ENCODE measurements at places on chromosomes 4 and X.

- DNase-seq = no peak
Measured at GRCh38 chrX:9614016-9614415, 149.2 kb downstream of the TBL1X start.

- DNase-seq = no peak
Measured at GRCh38 chrX:51851507-51852085, 41.8 kb upstream of the MAGED1 start.

- no peak for DNase-seq
Measured at GRCh38 chrX:21638311-21638710, 19.8 kb downstream of the KLHL34 start.

GRCh38 chr4:99687120-99687519, 29.5 kb upstream of the C4orf54 start:
- no peak for DNase-seq

- DNase-seq = no peak
Measured at GRCh38 chr4:184526228-184526627, 51.9 kb upstream of the IRF2 start.

GRCh38 chrX:11137543-11138139, 26.5 kb downstream of the HCCS start:
- DNase-seq = no peak

- no peak for DNase-seq
Measured at GRCh38 chr4:52638717-52639116, 20.4 kb downstream of the USP46 start.

GRCh38 chr4:185202984-185203485, 765 bp downstream of the CFAP97 start:
- no peak for DNase-seq

- no peak for DNase-seq
Measured at GRCh38 chr4:31929676-31930345, 1209.6 kb downstream of the PCDH7 start.

DNA sequence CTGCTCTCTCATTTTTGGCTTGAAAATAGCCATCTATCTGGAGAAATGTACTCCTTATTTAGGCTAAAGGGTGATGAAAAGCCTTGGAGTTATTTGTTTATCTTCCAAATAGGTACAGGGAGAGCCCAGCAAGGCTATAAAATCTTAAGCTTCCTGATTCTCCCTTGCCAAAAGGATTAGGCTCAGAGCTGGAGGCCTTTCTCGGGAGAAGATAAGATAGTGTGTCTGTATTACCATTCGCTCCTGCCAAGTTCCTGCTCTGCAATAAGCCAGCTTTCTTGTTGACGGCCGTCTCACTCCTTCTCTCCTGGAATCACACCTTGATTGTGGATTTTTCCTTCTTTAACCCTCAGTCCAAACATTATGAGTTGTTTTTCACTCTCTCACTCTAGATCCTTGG, 171.8 kb upstream of the TTC29 start:
- DNase-seq = no peak

DNA sequence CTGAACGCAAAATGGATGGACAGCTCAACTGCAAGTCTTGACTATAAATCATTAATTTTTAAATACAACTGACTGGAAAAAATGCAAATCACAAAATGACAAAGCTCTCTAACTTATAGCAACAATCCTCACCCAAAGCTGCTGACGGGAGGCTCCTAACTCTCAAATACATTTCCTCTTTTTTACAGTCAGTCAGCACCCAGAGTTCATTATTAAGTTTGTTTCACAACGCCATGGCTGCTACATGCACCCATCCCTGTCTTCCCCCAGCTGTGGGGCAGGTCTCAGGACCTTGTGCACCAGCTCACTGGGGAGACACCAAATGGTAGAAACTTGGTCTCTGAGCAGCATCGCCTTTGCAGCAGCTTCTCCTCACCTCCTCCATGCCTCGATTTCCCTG, 97.6 kb downstream of the SLC34A2 start:
- no peak for DNase-seq

GRCh38 chr4:85867271-85867670, 392.3 kb downstream of the ARHGAP24 start:
- DNase-seq = no peak

- no peak for DNase-seq
Measured at GRCh38 chrX:150158554-150159332, 204.4 kb upstream of the MAMLD1 start.

DNA sequence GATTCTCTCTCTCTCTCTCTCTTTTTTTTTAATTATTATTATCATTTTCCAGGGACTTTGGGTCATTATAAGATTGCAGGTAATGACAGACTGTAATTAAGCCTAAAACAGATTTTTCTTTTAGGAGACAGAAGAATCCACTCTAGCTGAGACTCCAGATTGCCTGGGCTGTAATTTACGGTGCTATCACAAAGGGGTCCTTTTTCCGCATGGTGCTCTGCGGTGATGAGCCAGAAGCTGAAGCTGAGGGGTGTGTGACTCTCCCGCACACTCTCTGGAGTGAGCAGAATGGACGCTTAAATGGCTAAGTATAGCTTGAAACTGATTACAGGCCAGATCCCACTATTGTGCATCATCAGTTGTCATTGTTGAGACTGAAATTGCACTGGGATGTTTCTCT, 50.0 kb downstream of the LGI2 start:
- no peak for DNase-seq

GRCh38 chrX:2618516-2618915, 72.6 kb upstream of the CD99 start:
- DNase-seq = no peak

GRCh38 chr4:184080674-184081073, 137.0 kb downstream of the ENPP6 start:
- no peak for DNase-seq

DNA sequence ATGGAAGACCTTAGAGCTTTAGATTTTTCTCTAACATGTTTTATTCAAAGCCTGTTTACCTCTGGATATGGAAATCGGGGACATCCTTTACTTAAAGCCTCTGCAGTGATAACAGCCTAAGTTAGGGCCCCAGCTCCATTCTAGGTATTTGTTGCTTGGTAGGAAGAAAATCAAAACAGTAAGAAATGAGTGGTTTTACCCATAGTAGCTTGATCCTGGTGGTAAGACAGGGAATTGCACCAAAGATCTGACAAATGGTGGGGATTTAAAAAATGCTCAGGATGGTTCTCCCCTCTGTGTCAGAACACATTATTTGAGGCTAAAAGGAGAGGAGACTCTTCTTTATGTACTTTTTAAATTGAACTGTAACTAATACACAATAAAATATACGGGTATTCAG, 52.4 kb downstream of the AFF2 start:
- no peak for DNase-seq

DNA sequence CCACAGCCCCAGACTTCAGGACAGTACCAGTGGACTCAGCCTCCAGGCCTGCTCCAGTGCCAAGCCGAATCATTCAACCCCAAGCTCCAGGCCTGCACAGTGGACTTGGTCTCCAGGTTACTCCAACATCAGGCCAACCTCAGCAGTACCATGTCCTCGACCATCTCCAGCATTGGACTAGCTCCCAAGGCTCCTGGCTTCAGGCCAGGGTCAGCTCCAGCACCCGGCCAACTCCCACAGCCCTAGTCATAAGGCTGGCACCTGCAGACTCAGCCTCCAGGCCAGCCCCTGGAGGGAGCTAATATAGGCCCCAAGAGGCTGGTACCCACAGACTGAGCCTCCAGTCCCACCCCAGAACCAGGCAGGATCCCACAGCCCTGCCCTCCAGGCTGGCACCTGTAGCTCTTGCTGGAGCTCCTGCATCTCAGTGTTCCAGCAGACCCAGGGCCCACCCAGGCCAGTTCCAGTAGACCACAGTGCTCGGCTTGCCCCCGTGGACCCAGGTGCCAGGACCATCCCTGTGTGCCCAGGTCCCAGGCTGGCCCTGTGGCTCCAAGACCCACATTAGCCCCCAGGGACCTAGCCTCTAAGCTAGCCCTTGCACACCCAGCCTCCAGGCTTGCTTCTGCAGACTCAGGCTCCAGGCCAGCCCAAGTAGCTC, 25.6 kb downstream of the ZMAT1 start:
- DNase-seq = no peak

- no peak for DNase-seq
Measured at GRCh38 chrX:12865359-12865758, 1.5 kb upstream of the TLR7 start.

- DNase-seq = no peak
Measured at GRCh38 chrX:9349572-9350494, 115.0 kb upstream of the TBL1X start.

- DNase-seq = no peak
Measured at GRCh38 chr4:176300565-176300964, 19.2 kb upstream of the SPCS3 start.

- DNase-seq = no peak
Measured at GRCh38 chr4:141417387-141417786, 196.7 kb downstream of the ZNF330 start.

GRCh38 chrX:136658151-136658550, 10.2 kb downstream of the CD40LG start:
- no peak for DNase-seq

- no peak for DNase-seq
Measured at GRCh38 chr4:128512767-128513322, 225.2 kb upstream of the PGRMC2 start.

GRCh38 chr4:165651901-165652300, 221.1 kb upstream of the TLL1 start:
- DNase-seq = no peak

DNA sequence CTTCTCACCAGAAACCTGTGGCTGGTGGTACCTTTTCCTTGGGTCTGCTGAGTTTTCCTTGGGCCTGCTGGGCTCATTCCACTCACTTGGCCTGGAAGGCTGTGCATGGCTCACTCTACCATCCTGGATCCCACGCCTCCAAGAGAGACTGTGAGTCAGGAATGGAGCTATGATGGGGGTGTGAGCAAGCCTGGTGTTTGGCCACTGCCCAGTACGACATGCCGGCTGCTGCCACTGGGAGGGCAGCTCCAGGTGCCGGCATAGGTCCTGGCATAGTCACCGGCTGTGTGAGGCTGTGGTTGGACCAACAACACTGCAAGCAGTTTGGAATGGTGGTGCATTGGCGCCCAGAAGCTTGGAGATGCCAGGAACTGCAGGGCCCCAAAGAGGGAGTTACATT, 721.7 kb downstream of the PCDH18 start:
- DNase-seq = no peak

DNA sequence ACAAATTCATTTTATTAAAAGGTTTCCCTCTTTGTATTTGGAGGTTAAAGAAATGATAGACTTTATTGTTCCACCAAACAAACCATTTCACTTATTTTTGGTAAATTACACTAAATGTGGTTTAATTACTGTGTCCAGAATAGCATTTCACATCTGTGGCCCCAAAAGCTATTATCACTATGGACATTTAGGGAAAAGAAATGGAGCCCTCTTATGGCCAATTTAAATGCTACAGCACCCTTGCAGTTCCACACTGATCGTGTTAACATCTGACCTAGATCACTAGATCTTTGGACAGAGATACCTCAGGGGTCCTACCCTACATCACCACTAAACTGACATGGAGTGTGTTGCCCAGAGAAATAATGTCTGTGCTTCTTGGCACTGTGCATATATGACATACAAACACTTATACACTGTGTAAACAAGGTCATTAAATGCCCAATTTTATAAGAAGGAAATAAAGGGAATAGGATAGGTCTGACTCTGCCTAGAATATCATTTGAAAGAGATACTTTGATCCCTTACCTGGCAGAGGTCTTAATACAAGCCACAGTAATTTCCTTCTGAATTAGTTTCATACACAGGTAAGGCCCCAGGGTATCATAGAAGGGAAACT, 163.9 kb downstream of the KDR start:
- no peak for DNase-seq

DNA sequence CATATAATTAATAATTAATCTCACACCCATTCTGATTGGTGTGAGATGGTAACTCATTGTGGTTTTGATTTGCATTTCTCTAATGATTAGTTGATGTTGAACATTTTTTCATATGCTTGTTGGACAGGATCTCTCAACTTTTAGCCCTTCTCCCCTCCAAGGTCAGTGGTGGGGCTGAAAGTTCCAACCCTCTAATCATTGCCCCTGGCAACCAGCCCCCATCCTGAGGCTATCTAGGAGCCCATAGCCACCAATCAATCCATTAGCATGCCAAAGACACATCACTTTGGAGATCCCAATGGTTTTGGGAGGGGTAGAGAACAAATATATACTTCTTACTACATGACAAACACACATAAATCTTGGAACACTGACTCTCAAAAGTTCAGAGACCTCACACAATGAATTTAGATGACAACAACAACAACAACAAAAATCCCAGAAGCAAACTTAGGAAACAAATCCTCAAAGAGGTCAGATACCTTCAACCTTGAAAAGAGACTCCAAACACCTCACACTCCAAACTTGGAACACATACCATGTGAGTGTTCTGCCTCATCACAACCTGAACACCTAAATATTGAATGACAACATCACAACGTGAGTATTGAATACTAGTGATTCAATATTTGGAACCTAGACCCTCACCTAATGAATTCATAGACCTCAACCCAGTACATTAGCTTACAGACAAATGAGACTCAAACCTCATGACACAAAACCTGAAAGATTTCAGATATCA, 19.0 kb upstream of the PAGE4 start:
- DNase-seq = no peak

GRCh38 chr4:89438102-89438831, 130.7 kb upstream of the GPRIN3 start:
- peak; percentile 48 for DNase-seq

- no peak for DNase-seq
Measured at GRCh38 chrX:11113731-11114130, 2.6 kb downstream of the HCCS start.

DNA sequence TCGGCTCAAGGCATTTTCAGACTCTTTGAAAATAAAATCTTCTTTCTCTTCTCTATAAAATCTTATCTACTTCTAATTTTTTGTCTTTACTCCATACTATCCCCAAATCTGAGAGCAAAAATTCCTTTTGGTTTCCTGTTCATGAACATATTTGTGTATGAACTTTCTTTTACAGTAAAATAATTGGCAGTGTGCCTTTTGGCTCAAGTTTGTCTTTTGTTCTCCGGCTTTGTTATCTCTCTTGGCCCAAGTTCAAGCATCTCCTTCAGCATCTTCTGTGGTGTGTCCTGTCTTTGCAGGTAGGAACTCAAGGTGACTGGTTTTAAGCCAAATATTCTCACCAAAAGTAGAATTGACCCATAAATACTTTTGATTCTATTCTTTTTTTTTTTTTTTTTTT, 276.6 kb upstream of the FAT1 start:
- DNase-seq = no peak

DNA sequence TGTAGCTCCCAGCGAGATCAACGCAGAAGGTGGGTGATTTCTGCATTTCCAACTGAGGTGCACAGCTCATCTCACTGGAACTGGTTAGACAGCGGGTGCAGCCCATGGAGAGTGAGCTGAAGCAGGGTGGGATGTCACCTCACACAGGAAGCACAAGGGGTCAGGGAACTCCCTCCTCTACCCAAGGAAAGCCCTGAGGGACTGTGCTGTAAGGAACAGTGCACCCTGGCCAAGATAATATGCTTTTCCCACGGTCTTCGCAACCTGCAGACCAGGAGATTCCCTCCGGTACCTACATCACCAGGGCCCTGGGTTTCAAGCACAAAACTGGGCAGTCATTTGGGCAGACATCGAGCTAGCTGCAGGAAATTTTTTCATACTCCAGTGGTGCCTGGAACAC, 216.4 kb upstream of the TET2 start:
- DNase-seq = no peak

GRCh38 chr4:182067828-182068227, 175.4 kb upstream of the TENM3 start:
- DNase-seq = no peak

- peak; percentile 20 for DNase-seq
Measured at GRCh38 chr4:1862055-1862911, 6.3 kb upstream of the LETM1 start.

GRCh38 chr4:62953752-62954151, 1455.5 kb downstream of the TECRL start:
- DNase-seq = no peak

GRCh38 chr4:87622303-87622702, 14.0 kb downstream of the DSPP start:
- no peak for DNase-seq

All from activated CD4-positive, alpha-beta T cell treated with anti-CD3 and anti-CD28 coated beads, Interleukin-2, amount 50 U/mL, for 48 hours (primary cell).